ENCODE measurements at places on chromosomes 2 and 18.

- DNase-seq = no peak
Measured at GRCh38 chr2:20027705-20028434, 15.4 kb upstream of the MATN3 start.

- DNase-seq = no peak
Measured at GRCh38 chr2:237200462-237200861, 114.8 kb downstream of the COPS8 start.

GRCh38 chr2:138090330-138090729, 126.1 kb downstream of the HNMT start:
- DNase-seq = no peak

DNA sequence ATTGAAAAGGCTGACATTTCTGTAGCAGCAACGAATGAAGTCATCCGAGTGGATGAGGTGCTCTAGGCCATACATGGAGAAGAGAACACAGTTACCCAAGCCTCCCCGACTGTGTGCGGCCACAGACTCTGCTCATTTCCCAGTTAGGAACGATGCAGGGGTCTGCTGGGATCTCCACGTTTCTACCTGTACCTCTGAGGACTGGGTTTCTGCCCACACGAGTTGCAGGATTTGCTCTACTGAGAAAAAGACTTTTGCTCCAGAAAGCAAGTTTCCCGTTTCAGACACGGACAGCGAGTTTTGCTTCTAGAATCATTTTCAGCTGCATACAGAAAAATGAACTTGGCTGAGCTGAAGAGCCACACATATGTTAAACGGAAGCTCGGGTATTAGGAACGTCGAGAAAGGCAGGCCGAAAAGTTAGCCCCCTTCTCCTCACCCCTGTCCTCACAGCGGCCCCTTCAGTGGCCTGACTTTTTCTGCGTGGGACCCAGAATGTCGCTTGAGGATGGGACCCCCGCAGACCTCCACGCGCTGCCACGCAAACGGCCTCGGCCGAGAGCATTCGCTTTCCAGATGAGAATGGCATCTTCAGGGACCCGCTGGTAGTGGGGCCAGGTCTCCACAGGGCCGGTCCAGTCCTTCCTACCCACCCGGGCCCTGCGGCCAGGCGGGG, 582 bp upstream of the RAB31 start:
- DNase-seq = no peak

DNA sequence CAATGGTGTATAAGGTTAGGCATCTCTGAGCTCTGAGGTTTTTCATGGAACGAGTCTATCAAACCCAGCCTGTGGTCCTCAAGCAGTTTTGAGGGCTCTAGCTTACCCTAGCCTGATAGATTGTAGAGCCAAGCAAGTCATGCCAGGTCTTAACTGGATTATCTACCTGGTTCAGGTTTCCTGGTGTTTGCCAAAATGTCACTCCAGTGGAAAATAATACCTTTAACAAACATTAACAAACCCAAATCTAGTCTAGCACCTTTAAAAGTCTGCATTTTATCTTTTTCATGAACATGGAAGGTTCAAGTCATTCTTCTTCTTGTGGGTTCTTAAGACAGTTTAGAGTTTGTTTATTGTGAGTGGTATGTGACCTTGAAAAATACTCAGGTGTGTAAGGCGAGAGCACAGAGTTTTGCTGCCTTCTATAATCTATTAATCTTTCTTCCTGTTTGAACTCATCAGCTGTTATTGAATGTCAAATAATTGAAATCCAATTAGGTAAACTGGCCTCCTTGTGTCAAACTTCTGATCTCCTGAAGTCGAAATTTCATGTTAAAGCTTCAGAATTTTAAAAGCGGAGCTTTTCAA, 13.4 kb upstream of the ADGRF3 start:
- DNase-seq = no peak
